ENCODE measurements at places on chromosomes 12 and 14.
A peak's percentile ranks its signal among the peaks of the same experiment; 100 is the strongest.

DNA sequence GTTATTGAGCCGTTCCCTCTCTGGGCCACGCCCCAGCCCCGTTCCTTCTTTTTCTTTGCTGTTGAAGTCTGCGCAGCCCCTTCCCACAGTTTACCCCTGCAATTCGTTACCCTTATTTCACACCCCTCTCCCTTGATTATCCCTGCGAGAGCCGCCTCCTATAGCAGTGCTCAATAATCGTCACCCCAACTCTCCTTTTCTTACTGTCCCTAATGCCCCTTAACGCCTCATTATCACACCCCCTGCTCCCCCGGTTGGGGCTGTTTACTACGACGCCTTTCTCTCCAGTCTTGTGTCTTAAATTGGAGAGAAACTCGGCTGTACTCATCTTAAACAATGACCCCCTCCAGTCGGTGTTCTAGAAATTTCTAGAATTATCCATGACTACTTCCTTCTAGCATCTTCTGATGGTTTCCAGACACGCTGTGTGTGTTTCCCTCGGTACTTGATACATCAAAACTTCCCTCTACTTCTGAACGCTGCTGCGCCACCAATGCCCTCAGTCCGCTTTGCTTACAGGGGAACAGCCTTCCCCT is 713 bp upstream of the FBXL14 start:
- DNase-seq, result no peak

DNA sequence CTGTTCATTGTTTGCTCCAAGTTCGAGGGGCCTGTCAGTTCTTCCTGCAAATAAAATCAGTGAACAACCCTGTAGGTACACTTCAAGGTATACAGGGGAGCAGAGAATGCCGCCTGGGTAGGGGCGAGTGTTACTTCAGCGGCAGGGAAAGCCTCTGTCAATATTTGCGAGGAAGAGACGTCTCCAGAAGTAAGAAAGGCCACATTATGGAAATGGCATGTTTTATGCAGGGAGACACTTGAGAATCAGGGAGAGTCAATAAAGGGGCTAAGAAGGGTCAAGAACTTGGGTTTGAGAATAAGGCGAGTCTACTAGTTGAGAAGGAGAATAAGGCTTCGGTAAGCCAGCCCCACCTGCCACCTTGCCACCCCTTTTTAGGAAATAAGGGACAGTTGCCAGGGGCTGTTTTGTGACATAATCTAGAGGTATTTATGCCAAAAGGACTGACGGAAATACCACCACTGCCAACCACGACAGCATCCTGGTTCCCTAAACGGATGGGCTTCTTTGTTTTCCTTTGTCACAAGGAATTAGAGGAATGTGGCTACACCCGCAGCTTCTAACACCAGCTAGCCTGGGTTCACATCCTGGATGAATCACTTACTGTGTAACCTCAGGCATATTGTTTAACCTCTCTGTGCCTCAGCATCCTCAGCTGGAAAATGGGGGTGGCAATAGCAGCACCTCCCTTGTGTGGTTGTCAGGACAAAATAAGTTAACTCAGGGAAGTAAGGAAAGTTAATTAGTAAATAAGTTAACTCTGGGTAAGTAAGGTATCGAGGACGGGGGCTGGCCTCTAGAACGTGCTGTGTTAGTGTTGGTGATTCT is 67.7 kb downstream of the EID3 start:
- no peak for DNase-seq

DNA sequence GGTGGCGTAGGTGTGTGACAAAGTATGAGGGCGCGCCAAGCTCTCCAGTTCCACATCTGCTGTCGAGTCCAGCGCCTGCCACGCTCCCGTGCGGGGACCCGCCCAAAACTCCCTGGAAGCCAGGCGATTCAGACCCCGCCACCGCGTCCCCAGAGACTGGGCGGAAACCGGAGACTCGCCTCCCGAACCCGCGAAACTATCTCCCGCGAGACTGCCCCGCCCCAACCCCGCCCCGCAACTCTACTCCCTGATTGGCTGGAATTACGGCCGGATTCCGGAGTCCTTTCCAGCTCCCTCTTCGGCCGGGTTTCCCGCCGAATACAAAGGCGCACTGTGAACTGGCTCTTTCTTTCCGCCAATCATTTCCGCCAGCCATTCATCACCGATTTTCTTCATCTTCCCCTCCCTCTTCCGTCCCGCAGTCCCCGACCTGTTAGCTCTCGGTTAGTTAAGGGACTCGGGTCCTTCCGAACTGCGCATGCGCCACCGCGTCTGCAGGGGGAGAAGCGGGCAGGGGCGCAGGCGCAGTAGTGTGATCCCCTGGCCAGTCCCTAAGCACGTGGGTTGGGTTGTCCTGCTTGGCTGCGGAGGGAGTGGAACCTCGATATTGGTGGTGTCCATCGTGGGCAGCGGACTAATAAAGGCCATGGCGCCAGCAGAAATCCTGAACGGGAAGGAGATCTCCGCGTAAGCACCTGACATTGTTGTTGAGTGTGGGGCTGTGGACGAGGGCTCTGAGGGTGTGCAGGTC is at the start of gene MTHFD1:
Gene MTHFD1, plus strand, starts transcription at position 572 of the 751 bp plus-strand sequence. Its CDS starts 75 bp downstream, at position 647.
- peak; percentile 93 for DNase-seq

DNA sequence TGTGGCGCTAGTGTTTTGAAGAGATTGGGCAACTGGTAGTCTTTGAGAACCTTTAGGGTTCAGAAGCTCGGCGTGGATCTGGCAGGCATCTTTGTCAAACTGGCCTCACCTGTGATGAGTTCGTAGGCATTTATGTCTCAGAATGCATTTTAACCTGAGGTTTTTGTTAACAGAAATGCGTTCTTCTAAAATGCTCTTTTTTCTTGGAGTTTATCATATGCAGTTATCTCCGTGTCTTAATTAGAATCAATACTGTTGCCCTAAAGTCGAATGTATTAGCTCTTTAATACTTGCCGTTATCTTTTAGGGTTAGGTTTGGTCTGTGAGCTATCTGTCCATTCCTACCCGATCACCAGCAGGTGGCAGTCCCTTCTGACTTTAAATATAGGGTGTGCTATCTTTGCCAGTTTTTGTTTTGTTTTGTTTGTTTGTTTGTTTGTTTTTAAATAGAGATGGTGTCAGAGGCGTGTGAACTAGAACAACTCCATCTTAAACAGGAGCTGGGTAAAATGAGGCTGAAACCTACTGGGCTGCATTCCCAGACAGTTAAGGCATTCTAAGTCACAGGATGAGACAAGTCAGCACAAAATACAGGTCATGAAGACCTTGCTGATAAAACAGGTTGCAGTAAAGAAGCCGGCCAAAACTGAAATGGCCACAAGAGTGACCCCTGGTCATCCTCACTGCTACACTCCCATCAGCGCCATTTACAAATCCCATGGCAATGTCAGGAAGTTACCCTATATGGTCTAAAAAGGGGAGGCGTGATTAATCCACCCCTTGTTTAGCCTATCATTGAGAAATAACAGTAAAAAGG is 1.4 kb downstream of the ATF1 start:
- DNase-seq, result no peak

DNA sequence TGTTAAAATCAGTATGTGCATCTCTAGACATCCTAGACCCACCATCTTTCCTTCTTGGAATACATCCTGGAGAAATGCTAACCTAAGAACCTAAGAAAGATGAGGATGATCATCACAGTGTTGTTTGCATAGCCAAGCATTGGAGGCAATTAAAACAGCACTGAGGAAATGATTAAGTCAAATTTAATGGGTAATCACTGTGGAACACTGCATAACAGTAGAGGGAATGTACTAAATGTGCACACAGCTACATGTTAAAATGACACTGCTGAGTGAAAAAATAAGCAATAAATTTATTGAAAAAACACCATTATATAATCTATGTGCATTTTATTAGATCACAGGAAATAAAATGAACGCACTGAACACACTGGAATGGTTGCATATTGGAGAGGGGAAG is 987.1 kb upstream of the SEL1L start:
- DNase-seq, result no peak

DNA sequence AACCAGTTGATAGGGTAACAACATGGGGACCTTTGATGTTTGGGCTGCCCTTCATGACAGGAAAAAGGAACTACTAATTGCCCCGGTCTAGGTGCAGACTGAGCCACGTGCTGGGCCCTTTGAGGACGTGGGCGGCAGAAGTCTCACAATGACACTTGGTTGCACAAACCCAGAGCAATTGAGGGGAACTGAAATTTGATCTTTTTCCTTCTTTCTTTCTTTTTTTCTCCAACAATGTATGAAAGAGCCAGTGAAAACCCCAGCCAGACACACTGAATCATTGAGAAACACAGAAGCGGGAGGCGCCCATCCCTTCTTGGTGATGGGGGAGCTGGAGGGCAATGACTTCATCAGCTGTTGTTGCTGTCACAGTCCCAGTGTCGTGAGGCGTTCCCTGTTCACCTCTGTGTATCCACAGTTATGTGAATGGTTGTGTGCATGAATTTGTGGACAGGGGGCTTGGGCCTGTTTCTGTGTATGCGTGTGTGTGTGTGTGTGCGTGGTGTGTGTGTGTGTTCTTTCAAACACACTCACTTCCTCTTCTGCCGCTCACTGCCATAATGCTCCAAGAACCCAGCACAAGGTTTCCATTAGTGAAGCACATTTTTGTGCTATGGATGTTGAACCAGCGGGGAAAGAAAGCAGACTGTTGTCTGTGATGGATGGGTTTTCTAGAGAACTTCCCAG is 137.5 kb upstream of the CCND2 start:
- no peak for DNase-seq

- no peak for DNase-seq
Observed at GRCh38 chr12:68868043-68868790, 60.2 kb downstream of the MDM2 start.

DNA sequence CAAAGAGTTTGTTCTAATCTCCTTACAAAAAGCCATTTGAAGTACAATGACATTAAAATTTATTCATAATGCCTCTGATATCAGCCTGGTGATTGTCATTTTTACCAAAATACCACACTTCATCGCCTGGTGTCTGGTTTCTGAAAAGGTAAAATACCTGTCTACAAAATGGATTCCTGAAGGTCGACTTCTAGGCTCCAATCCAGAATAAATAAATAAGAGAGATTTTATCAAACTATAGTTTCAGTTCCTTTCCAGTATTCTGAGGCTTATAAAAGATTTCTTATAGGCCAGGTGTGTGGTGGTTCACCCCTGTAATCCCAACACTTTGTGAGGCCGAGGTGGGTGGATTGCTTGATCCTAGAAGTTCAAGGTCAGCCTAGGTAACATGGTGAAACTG is 340.7 kb downstream of the SLC16A7 start:
- DNase-seq, result no peak

DNA sequence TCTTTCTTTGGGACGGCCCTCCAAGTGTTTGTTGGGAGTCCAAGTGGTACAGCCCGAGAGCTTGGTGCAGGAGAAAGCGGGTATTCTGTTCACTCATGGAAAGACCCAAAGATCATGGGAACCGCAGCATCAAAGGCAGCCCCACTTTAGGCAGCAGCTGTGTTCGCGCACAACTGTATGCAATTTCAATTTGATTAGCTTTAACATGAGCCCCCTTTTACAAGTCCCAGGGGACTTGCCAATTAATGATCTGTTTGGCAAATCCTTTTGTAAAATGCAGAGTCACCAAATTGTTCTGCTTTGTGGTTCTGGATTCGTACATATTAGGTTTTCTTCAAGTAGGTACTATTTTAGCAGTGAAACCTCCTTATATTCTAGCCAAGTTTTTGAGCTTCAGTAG is 217.7 kb downstream of the AACS start:
- no peak for DNase-seq

GRCh38 chr12:98280621-98281020 is 234.8 kb upstream of the TMPO start:
- no peak for DNase-seq

- no peak for DNase-seq
Observed at GRCh38 chr12:228846-229200, 14.9 kb upstream of the SLC6A12 start.

GRCh38 chr12:95658386-95658785 is 107.1 kb upstream of the USP44 start:
- DNase-seq, result no peak

GRCh38 chr12:109098651-109099050 is 1.3 kb downstream of the UNG start:
- DNase-seq, result no peak

DNA sequence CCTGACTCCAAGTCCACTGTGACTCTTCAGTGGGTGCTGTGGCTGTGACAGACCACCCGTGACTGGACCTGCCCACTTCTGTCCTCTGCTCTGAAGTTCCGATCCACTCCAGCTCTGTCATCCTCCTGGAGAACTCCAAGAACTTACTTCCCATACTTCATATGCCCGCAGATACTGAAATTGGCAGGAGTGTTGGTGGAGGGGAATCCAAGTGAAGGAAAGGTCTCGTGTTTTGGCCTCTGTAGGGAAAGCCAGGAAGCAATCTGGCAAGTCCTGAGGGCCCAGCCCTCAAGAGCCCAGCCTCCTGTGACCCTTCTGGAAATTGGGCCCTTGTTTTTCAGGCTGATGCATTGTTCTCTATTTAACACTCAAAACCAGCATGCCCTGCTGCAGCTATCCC is 22.4 kb upstream of the FKBP4 start:
- DNase-seq, result no peak

- no peak for DNase-seq
Observed at GRCh38 chr12:92759634-92760268, 57.0 kb downstream of the PLEKHG7 start.

GRCh38 chr12:122943196-122943595 is 23.1 kb downstream of the ABCB9 start:
- DNase-seq, result no peak

DNA sequence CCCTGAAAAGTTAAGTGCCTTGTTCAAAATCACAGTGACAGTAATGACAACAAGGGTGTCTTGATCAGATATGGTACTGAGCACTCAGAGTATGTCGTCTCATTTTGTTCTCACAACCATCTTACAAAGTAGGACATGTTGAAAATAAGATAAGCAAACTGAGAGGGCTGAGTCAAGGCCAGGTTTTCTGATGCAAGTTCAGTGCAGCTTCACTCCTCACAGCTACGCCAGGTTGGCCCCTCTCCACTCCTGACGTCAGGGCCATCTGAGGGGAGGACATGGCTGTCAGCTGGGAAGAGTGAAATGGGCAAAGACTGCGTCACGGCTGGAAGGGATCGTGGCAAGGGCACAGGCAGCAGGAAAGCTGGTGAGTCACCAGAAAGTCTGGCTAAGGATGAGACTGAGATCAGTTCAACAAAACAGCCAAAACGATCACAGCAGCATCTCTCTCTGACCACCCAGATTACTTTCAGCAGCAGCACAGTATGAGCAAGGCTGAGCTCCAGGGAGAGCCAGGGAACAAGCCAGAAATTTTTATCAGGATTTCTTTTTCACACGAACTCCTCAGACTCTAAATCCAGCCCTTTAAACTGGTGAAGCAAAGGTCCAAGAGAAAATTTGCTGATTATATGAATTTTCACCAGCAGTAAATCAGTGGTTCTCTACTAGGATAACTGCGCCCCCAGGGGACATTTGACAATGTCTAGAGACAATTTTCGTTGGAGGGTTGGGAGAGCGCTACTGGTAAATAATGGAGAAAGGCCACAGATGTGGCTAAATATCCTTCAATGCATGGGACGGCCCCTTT is 297.9 kb upstream of the AMIGO2 start:
- DNase-seq, result no peak
